ENCODE measurements at places on chromosomes 16 and 17.
A peak's percentile ranks its signal among the peaks of the same experiment; 100 is the strongest.

DNA sequence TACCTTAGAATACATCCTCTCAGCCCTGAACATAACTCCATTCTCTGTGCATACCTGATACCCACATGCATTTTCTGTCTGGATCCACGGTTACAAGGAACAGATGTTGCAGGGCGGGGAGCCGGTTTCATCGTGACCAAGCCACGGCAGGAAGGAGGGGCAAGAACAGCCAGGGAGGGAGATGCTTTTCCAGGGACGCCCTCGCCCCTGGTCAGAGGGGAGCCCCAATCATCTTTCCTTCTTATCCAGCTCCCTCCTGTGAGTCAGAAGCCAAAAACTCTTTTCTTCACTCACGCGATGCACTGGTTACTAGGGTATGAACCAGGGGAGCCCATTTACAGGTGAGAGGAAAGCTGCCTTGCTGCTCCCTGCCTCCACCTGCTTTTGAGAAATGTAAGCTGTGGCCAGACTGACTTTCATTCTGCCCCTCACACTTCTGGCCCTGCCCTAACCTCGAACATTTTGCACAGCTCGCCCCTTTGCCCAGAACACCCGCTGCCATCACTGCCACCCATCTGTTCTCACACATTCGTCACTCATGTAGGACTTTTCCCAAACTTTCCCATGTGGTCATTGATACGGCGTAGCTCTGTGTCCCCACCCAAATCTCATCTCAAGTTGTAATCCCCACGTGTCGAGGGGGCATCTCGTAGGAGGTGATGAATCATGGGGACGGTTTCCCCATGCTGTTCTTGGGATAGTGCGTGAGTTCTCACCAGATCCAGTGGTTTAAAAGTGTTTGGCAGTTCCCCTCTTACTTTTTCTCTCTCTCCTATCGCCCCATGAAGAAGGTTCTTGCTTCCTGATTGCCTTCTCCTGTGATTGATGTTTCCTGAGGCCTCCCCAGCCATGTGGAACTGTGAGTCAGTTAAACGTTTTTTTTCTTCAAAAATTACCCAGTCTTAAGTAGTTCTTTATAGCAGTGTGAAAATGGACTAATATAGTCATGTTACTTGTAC, 20.5 kb downstream of the FOXL1 start:
- peak; percentile 75 for DNase-seq

DNA sequence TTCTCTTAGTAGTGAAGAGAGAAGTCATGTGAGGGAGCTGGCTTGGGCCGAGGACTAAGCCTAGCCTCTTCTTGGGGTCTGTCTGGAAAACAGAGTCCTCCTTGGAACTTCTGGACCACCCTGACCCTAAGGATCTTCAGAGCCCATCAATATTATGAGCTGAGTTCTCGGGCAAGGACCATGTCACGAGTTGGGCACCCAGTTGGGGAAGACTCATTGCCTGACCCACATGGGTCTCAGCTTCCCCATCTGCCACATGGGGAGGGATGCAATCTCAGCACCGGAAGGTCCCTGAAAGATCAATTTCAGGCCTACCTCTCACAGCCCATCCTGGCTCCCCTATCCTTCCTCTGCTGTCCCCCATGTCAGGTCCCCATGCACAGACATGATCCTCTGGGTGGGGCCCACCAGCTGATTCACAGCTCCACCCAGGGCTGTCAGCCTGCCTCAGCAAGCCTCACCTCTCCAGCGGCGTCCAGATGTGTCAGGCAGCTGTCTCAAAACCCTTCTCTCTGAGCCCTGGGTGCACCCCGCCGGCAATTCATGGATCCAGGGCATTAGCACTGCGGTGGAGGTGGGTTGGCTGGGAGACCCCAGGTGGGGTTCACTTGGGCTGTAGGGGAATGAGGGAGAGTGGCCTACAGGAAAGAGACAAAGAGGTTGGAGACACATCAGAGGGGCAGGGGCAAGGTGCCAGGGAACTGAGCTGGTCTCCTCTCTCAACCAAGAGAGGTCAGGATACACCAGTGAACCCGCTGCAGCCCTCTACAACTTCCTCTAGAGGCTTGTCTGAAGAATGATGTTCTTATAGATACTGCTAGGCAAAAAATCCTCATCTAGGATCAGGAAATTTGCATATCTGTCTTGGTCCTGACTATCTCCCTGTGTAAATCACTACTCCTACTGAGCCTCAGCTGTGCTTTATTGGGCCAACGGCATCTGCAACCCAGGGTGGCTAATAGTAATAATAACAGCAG, 1.8 kb downstream of the NLRP1 start:
- no peak for DNase-seq

- no peak for DNase-seq
These were observed 14.1 kb downstream of the NFE2L1 start for GRCh38 chr17:48062273-48062672.

GRCh38 chr16:53780051-53780450, 76.1 kb downstream of the FTO start:
- DNase-seq, result no peak

GRCh38 chr16:24524855-24525677, 14.3 kb upstream of the RBBP6 start:
- no peak for DNase-seq

DNA sequence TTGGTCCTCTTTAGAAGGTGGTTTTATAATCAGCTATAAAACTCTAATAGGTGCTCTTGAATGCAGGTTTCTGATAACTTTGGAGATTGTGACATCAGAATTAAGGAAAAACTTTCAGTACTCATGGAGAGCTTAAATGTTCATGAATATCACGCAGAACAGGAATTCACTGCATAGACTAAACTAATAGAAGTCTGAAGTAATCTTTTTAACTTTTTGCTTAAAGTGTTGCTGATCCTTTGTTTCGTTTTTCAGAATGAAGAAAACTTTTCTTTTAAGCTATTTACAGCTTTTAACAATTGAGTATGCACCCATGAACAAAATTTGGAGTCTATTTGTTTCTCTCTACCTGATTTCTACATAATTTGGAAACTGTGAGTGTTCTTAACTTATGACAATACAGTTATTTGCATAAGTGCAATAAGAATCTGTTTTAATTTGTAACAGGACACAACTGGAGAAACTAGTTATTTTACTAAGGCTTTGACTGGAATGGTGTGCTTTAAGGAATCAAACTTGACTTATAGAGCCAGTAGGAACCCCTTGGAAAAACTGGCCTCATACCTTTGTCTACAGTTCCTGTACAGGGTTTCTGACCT, 17.0 kb upstream of the TRIM25 start:
- DNase-seq, result no peak

- DNase-seq, result peak; percentile 38
These were observed 24.5 kb upstream of the OSGIN1 start for GRCh38 chr16:83928341-83929055.

- no peak for DNase-seq
These were observed 221.0 kb upstream of the CDH13 start for GRCh38 chr16:82405736-82406135.

- peak; percentile 40 for DNase-seq
These were observed 3.8 kb upstream of the TLCD2 start for GRCh38 chr17:1713878-1714426.

- no peak for DNase-seq
These were observed 16.0 kb downstream of the KCTD19 start for GRCh38 chr16:67310561-67310960.

DNA sequence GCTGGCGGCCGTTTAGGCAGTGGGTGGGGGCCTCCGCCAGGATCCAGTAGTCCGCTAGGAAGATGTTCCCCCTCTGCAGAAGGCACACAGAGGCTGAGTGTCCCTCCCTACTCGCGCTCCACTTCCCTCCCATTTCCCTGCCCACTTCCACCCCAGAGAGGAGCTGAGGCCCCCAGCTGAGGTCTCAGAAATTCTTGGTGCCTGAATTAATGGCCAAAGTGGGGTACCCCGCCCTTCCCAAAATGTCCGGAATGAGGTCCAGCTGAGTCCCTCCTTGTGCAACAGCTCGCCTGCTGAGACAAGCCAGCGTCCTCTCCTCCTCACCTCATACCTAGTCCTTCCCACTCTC, 7.9 kb downstream of the ALOXE3 start:
- no peak for DNase-seq

DNA sequence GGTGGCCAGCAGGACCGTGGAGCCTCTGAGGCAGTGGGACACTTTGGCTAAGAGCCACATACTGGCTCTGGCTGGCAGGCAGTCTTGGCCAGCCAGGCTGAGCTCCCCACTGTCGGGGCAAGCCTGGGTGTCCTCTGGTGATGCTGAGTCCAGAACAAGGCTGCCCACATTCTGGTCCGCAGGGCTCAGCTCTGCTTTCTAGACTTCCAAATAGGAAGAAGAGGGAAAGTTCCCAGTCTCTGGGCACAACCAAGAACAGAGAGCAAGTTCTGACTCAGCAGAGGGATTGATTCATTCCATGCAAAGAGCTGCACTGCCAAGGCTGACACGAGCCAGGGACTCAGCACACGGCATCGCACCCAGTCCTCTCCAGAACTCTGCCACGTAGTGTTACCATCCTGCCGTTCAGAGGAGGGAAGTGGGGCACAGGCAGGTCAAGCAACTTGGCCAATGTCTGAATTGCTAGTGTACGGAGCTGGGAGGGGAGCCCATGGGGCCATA, 58.9 kb downstream of the NOS2 start:
- DNase-seq, result no peak

GRCh38 chr16:2953706-2954627, 10.1 kb upstream of the KREMEN2 start:
- no peak for DNase-seq

GRCh38 chr16:17467923-17468540, 2.7 kb downstream of the XYLT1 start:
- DNase-seq, result peak; percentile 72

- no peak for DNase-seq
These were observed 23.2 kb downstream of the NT5M start for GRCh38 chr17:17326275-17326875.

DNA sequence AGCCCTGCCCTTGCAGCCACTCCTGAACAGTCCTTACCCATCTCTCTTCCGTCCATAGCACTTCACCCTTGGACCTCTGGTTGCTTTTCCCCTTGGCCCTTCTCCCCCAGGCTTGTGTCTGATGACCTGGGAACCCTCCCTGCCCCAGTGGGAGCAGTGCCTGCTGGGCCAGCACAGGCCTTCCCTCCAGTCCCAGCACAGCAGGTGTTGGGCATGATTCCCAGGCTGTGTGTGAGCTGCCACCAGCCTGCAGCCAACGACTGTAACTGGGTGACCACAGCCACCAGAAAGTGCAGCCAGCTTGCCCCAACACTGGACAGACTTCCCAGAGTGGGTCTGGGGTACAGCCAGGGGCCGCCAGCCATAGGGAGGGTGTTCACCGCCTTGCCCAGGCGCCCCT, 30.0 kb downstream of the CRAMP1 start:
- DNase-seq, result no peak

GRCh38 chr16:30777591-30778297, 9.3 kb downstream of the ZNF629 start:
- no peak for DNase-seq

DNA sequence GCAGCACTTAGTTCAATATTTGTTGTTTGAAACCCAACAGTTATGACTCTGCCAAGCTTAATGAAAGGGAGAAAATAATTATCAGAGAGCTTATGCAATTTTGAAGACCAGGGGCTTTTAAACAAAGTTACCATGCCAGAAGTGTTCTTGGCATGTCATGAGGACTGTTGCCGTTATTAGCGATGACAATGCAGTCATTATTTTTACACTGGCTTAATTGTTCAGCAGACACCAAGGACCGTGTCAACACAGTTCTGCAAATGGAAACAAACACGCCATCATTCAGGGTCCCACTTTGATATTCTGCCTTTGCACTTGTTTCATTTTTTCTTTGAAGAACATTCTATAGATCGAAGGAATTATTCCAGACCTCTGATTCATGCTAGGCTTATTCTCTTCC, 518.5 kb downstream of the CDH13 start:
- DNase-seq, result no peak

DNA sequence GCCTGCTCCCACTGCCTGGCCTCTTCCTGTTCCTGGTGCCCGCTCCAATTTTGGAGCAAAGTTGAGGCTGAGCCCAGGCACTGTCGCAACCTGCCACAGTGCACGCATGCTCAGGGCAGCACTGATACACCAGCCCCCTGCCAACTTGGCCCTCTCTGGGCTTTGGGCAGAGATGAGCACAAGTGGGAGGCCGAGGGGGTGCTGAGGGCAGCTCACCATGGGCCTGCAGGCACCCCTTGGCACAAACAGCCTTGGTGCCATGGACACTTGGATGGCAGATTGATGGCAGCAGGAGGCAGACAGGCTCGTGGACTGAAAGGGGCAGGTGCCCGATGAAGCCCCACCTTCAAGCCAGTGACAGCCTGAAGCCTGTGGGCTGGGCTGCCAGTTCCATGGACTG, 42.9 kb downstream of the PIGL start:
- DNase-seq, result no peak

DNA sequence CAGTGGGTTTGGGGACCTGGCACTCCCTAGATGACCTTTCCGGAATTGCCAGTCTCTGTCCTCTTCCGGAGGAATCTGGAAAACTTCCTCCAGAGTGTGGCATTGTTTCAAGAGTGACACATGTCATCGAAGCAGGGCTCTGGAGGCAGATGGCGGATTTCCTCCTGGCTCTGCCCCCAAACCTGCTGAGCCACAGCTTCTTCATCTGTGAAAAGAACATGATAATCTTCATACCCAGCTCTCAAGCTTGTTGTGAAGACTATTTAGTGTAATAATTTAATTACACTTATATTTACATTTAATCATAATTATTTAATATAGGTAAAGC, 19.7 kb upstream of the TEX2 start:
- no peak for DNase-seq

DNA sequence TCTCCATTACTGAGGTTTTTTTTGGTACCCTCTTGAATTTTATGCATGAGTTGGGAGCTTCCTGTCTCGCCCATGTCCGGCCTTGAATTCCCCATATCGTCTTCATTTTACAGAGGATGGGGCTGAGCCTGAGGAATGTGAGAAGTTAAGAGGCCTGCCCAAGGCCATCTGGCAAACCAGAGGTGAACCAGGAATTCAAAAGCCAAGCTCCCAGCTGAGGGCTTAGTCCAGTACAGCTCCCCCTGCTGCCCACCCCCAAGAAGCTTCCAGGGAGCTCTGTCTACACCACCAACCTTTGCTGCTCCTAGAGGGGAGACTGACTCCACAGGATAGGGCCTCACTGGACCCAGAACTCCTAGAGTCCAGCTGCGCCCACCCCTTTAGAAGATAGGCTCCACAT, 20.7 kb upstream of the C16orf78 start:
- DNase-seq, result peak; percentile 1

Data from fibroblast of skin of right biceps (primary cell).